MCF 10A (cell line): ENCODE measurements at places on chromosomes 5 and 9. TPM values are rescaled to one million over a fixed set of nuclear protein-coding genes. Genes with fewer than 3 reads are reported as not detected.

DNA sequence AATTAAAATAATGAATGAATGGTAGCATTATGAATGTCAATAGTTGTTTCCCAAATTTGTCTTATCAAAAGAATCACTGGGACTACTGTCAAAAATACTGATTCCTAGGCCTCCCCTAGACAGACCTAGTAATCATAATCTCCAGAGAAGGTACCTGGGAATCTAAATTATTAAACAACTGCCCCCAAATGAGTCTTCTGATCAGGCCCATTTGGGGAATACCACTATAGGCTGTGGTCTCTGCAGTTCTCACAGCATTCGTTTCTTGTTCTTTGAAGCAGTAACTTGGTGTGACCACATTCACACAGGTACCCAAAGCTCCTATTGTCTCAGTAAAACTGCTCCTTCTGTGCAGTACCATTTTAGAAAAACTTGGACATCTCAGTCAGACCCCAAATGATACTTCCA, 230.9 kb downstream of the PIK3R1 start:
- H3K4me1 ChIP-seq = peaks cover 33% of the 10 kb centered on the region
- H3K27me3 ChIP-seq = no peaks in the 10 kb centered on the region
- H3K36me3 ChIP-seq = no peaks in the 10 kb centered on the region
- H3K4me3 ChIP-seq = no peak overlapping the region
- no peak overlapping the region for H3K27ac ChIP-seq
- no peak for DNase-seq

DNA sequence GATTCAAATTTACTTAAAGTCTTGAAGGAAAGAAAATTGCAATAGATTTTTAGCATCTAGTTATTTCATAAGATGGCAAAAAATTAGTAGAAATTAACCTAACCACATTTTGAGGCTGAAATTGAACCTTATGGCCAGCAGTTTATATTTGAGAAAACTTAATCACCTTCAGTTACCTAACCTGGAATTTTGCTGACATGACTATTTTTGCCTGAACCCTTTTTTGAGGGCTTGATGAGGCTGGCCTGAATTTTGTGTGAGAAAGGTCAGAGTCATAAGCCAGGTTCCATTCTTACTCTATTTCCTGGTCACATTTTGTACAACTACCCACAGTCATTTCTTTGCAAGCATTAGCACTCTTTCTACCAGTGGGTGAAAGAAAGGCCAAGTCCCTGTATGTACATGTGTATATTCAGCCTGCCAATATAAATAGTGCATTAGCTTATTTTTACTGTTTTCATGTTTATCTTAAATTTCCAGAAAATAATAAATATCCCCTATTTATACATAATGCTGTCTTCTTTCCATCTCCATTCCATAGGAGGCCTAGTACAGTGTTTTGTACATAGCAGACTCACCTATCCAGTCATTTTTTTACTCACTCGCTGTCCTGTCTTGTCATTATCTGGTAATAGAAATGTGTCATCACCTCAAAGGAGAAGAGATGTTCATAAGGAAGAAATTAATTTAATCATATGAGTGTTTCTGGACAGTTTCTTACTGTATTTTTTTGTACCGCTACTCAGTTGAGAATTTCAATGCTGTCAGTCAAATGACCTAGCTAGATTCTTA, 108.4 kb upstream of the SGCD start:
- H3K36me3 ChIP-seq = no peaks in the 10 kb centered on the region
- H3K4me1 ChIP-seq = no peaks in the 10 kb centered on the region
- H3K27ac ChIP-seq = no peak overlapping the region
- H3K4me3 ChIP-seq = no peak overlapping the region
- H3K27me3 ChIP-seq = no peaks in the 10 kb centered on the region

DNA sequence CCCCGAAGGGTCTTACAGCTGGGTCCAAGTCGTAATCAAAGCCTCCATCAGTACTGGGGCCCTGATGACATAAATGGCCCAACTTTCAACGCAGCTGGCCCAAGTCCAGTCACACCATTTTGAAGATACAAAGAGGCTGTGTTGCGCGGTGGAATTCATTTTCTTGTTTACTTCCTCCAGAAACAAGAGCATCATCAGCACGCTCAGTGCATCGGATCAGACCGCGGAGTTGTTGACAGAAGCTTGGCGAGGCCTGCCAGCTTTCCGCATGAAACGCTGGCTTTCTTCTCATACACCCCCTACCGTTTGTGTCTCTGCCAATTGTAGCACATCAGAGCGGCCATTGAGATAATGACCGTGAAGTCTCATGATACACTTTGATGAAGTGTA, 101.7 kb upstream of the SPATA31D4 start:
- no peaks in the 10 kb centered on the region for H3K27me3 ChIP-seq
- no peaks in the 10 kb centered on the region for H3K36me3 ChIP-seq
- H3K27ac ChIP-seq = no peak overlapping the region
- DNase-seq = no peak
- H3K4me3 ChIP-seq = no peak overlapping the region

- H3K27ac ChIP-seq = no peak overlapping the region
- H3K4me1 ChIP-seq = no peaks in the 10 kb centered on the region
- DNase-seq = no peak
- no peaks in the 10 kb centered on the region for H3K27me3 ChIP-seq
- H3K36me3 ChIP-seq = no peaks in the 10 kb centered on the region
Observed at GRCh38 chr5:85813146-85813545, 804.6 kb upstream of the COX7C start.

DNA sequence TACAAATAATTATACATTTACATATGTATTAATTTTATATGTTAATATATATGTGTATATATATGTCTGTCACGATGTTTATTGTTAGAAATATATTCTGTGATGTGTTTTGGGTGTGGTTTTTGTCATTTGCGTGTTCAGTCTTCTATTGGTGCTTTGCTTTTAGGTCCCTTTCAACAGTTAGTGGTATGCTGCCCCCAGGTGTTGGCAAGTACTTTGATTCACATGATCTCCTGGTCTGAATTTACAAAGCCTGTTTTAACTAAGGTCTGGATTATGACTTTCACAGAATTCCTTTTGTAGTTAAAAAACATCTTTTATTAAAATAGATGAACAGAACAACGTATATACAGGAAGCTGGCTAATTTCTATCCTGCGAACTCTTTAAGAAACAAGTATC, 271.5 kb downstream of the CCDC171 start:
- H3K27ac ChIP-seq = no peak overlapping the region
- H3K27me3 ChIP-seq = no peaks in the 10 kb centered on the region
- H3K4me3 ChIP-seq = no peak overlapping the region
- H3K4me1 ChIP-seq = no peaks in the 10 kb centered on the region
- DNase-seq = peak; percentile 71

- no peaks in the 10 kb centered on the region for H3K36me3 ChIP-seq
- H3K4me1 ChIP-seq = no peaks in the 10 kb centered on the region
- no peak overlapping the region for H3K4me3 ChIP-seq
Observed at GRCh38 chr9:120303519-120303918, 276.4 kb downstream of the CDK5RAP2 start.

- no peak overlapping the region for H3K27ac ChIP-seq
- no peak overlapping the region for H3K4me3 ChIP-seq
- H3K36me3 ChIP-seq = no peaks in the 10 kb centered on the region
- H3K4me1 ChIP-seq = no peaks in the 10 kb centered on the region
- H3K27me3 ChIP-seq = no peaks in the 10 kb centered on the region
Observed at GRCh38 chr5:44795496-44795895, 13.3 kb upstream of the MRPS30 start.

- H3K4me1 ChIP-seq = no peaks in the 10 kb centered on the region
- H3K36me3 ChIP-seq = peaks cover 53% of the 10 kb centered on the region
- DNase-seq = no peak
- H3K27ac ChIP-seq = no peak overlapping the region
- H3K4me3 ChIP-seq = no peak overlapping the region
Observed at GRCh38 chr5:71633255-71634155, 46.4 kb downstream of the MCCC2 start.

GRCh38 chr5:171420431-171421241, 1.2 kb downstream of the FGF18 start:
- H3K36me3 ChIP-seq = peaks cover 33% of the 10 kb centered on the region
- peak; percentile 62 for DNase-seq
- H3K4me3 ChIP-seq = peak overlapping the region; percentile 71

DNA sequence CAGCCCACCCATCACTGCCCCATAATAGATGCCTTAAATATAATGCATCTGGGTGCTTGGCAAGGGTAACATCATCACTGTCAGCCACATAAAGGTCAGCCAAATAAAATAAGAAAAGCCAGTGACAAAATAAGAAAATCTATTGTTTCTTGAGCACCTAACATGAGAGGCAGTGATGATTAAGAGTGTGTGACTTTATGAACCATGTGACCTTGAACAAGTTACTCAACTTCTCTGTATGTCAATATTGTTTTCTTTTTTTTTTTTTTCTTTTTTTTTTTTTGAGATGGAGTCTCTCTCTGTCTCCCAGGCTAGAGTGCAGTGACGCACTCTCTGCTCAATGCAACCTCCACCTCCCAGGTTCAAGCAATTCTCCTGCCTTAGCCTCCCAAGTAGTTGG, 98.7 kb downstream of the CDK5RAP2 start:
- DNase-seq = peak; percentile 46
- no peaks in the 10 kb centered on the region for H3K27me3 ChIP-seq
- no peak overlapping the region for H3K4me3 ChIP-seq

GRCh38 chr9:122168356-122168755, 8.6 kb downstream of the MORN5 start:
- H3K36me3 ChIP-seq = no peaks in the 10 kb centered on the region
- H3K4me3 ChIP-seq = no peak overlapping the region
- no peak for DNase-seq

DNA sequence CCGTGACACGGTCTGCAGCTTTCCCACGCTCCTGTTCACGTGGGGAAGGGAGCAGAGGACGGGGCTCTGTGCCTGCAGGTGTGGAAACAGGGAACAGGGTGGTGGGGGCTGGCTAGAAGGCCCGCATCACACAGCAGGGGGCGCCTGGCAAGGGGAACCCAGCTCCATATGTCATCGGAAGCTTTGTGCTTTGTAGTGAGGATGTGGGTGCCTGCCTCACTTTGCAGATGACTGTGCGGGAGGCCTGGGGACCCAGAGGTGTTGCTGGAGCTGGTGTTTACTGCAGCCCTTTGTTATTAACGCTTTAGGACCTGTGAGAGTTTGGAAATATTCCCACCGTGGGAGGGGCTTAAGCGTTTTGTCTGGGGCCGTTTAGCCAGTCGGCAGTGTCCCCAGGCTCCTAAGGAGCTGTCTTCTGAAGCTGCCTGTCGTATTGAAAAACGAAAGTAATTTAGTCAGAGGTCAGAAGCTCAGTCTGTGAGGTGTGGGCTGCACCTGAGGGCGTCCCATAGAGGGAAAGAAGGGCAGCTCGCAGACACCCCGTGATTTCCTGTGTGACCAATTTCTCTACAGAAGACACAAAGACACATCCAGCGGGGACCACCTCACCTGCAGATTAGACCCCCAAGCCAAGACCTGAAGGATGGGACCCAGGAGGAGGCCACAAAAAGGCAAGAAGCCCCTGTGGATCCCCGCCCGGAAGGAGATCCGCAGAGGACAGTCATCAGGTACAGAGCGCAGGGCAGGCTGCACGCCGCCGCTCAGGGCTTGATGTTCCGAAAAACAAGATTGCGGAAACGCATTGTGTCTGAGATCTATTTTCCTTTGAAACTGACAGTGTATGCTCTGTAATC, 9.1 kb downstream of the MAN1B1 start:
- no peak for DNase-seq
- no peak overlapping the region for H3K4me3 ChIP-seq
- no peaks in the 10 kb centered on the region for H3K4me1 ChIP-seq
- H3K36me3 ChIP-seq = peaks cover 68% of the 10 kb centered on the region

The IGFBPL1 gene
- total RNA-seq = not detected in 2 replicates

The POMT1 gene
- total RNA-seq = 19.7 and 24.5 TPM in 2 replicates

The C5 gene
- total RNA-seq = 3.2 and 4.2 TPM in 2 replicates

The EDIL3 gene
- not detected in 2 replicates for total RNA-seq

The LCN12 gene
- 0.86 and 1.2 TPM in 2 replicates for total RNA-seq

The DEPDC1B gene
- total RNA-seq = 6.0 and 11.3 TPM in 2 replicates

The IL9 gene
- not detected in 2 replicates for total RNA-seq

The OSMR gene
- 86.1 and 89.1 TPM in 2 replicates for total RNA-seq

The CCNJL gene
- total RNA-seq = 3.5 and 3.6 TPM in 2 replicates

The SMIM23 gene
- not detected in 2 replicates for total RNA-seq
